ENCODE measurements at places on chromosomes 5 and 9.
A peak's percentile ranks its signal among the peaks of the same experiment; 100 is the strongest.

- DNase-seq: peak; percentile 22
Observed at GRCh38 chr9:120985819-120986222, 59.2 kb upstream of the TRAF1 start.

DNA sequence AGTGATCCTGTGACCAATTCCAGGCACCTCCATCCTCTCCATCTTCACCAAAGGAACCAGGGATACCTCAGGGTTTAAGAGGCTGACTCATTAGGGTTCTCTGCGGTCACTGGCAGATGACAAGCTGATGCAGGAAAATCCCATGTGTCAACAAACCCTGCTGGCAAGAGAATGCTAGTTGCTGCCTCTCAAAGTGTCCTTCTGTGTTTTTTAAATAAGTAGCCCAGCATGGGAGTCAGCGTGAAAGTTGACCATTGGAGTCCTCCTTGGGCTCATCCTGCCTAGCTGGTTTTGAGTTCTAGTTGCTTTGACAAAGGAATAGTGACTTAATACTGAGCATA lies 200.2 kb downstream of the SLIT3 start:
- DNase-seq: no peak

GRCh38 chr9:18479405-18479804 lies 5.5 kb downstream of the ADAMTSL1 start:
- DNase-seq: no peak

DNA sequence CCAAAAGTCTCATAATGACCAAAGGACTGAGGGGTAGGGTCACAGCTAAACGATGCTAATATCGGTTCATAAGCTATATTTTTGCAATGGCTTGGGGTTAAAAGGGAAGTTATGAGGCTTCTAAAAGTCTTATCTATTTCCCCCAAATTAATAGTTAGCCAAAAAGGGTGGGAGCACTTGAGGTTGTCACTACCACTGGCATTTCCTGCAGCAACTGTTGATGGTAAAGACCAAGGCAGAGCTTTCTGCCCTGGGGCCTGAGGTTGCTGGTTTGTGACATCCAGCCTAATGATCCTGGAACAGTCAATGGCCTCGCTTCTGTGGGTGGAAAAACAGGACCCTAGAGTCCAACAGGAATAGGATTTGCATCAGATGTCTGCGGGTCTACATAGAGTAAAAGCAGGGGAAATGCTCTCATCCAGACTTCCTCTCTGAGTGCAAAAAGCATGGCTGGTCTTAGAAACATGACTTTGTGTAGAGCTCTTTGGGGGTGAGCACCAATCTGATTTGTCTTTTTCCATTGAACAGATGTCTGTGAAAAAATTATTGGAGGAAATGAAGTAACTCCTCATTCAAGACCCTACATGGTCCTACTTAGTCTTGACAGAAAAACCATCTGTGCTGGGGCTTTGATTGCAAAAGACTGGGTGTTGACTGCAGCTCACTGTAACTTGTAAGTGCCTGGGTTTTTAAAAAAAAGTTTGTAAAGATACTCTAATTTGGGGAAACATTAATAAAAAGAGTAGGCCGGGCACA lies 2.7 kb downstream of the GZMA start:
- no peak for DNase-seq

DNA sequence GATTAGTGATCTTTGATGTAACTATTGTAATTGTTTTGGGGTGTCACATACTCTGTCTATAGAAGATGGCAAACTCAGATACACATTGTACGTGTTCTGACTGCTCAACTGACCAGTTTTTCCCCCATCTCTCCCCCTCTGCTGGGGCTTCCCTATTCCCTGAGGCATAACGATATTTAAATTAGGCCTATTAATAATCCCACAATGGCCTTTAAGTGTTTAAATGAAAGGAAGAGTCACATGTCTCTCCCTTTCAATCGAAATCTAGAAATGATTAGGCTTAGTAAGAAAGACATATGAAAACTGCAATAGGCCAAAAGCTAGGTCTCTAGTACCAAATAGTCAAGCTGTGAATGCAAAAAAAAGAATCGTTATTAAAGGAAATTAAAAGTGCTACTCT lies 265.6 kb downstream of the TMEM232 start:
- DNase-seq: no peak
